Peyer's patch (tissue), 4 donors: ENCODE measurements at places on chromosomes 4 and X.

DNA sequence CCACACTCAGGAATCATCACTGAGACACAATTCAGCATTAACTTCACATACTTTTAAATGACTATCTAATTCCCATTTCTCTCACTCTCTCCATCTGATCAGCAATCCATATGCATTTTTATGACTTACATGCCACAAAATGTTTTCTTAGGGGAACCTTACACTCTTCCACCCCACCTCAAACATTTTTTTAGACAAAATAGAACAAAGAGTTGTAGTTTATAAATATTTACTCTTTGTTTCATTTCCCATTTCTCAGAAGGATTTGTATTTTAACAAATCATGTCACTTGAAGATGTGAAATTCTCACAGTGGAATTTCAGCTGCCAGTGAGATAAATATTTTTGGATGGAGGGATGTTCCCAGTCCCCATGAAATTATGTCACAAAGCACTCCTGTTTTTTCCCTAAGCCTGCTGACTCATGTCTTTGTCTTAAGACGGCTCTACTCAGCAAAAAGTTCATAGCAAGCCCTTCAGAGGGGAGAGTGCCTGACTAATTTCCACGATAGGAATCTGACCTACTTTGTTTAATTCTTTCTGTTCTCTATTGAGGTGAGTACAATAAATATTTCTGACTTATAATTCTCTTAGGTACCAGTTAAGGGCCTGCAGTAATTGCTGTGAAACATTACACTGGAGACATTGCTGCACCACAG is 257.7 kb downstream of the THOC2 start:
- H3K4me3 ChIP-seq = no peak overlapping the region
- no peaks in the 10 kb centered on the region for H3K4me1 ChIP-seq
- no peak overlapping the region for H3K27ac ChIP-seq
- no peaks in the 10 kb centered on the region for H3K36me3 ChIP-seq
- H3K27me3 ChIP-seq = no peaks in the 10 kb centered on the region

DNA sequence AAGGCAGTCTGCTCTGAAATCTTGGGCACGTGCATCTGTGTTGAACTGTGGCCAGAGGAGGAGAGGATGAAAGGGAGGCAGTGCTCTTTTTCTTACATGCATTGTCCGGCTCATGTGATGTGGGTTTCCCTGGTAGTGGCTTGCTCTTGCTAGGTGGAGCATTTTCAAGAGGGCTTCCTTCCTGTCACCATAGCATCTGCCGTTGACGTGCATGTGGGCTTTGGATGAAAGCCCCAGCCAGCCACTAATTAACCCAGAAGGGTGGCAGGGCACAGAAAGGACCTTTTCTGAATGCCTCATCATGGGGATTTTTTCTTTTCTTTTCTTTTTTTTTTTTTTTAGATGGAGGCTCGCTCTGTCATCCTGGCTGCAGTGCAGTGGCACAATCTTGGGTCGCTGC is 121.3 kb downstream of the GPR143 start:
- no peaks in the 10 kb centered on the region for H3K36me3 ChIP-seq
- H3K4me1 ChIP-seq = no peaks in the 10 kb centered on the region
- H3K27ac ChIP-seq = no peak overlapping the region
- no peaks in the 10 kb centered on the region for H3K27me3 ChIP-seq
- DNase-seq = no peak
- no peak overlapping the region for H3K4me3 ChIP-seq

DNA sequence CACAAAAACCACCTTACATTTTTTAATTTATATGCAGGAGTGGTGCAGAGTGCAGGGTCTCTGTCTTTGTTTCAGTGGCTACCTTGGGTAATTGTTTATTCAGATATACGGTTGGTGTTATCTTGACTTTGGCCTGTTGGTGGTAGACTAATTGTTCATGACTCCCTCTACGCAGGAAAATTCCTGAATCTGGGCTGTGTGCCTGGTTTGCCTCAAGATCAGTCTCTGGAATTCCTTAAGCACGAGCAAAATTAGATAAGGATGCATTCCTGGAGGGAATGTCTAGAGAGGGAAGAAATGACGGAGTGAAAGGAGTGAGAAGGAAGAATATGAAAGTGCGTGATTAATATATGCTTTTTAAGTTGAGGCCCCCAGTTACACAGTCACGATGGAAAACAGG is 576.9 kb upstream of the PCDH10 start:
- H3K36me3 ChIP-seq = no peaks in the 10 kb centered on the region
- DNase-seq = no peak
- H3K27me3 ChIP-seq = no peaks in the 10 kb centered on the region
- H3K4me1 ChIP-seq = no peaks in the 10 kb centered on the region

DNA sequence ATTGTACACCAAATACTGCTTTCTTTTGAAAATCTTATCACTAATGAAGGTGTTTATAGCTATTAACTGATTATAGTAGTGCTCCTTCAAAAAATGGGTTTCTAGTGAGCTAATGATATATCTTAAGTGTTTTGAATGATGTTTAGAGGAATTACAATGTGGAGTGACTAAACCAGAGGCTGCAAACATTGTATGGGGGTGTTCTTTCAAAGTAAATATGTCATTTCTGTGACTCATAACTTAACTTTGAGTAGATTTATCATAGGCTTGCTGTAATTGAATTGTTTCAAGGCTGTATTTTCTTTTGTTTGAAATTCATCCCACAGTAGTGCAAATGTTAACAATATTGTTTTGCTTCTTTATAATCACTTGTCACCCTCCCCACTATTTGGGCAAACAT is 141.6 kb downstream of the IL1RAPL2 start:
- no peak overlapping the region for H3K4me3 ChIP-seq
- no peaks in the 10 kb centered on the region for H3K36me3 ChIP-seq
- DNase-seq = no peak
- H3K27ac ChIP-seq = no peak overlapping the region
- no peaks in the 10 kb centered on the region for H3K4me1 ChIP-seq

- H3K27me3 ChIP-seq = no peaks in the 10 kb centered on the region
- H3K27ac ChIP-seq = no peak overlapping the region
Measured at GRCh38 chr4:27251771-27252170, 391.1 kb downstream of the STIM2 start.

DNA sequence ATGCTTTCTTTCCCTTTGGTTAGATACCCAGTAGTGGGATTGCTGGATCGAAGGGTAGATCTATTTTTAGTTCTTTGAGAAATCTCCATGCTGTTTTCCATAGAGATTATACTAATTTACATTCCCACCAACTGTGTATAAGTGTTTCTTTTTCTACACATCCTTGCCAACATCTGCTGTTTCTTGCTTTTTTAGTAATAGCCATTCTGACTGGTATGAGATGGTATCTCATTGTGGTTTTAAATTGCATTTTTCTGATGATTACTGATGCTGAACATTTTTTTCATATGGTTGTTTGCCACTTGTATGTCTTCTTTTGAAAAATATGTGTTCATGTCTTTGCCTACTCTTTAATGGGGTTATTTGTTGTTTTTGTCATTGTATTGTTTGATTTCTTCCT is 6.6 kb upstream of the AGA start:
- no peak overlapping the region for H3K4me3 ChIP-seq
- no peaks in the 10 kb centered on the region for H3K27me3 ChIP-seq
- H3K4me1 ChIP-seq = no peaks in the 10 kb centered on the region

DNA sequence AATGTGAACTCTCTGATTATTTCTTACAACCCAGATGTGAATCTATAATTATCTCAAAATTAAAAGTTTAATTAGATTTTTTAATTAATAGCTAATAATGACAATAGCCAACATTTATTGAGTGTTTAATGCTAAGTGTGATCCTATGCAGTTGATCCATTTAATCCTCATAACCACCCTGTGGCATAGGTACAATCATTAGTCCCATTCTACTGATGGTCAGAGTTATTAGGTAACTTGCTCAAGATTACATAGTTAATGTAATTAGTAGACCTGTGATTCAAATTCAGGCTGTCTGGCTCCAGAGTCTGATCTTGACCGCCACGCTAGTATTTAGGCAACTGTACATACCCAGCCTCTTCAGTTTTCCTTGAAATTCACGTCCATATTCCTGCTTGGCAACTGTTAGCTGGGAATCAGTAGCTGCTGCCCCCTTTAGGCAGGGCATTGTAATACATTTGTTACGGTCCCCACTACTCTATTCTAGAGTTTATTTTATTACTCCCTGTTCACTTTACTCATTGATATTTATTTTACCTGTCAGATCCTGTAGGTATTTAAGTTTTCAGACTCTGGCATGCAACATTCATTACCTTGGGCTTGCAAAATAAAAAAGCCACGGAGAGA is 20.6 kb upstream of the TEC start:
- no peaks in the 10 kb centered on the region for H3K36me3 ChIP-seq
- H3K4me1 ChIP-seq = no peaks in the 10 kb centered on the region
- H3K27ac ChIP-seq = no peak overlapping the region
- H3K4me3 ChIP-seq = no peak overlapping the region

- H3K27ac ChIP-seq = no peak overlapping the region
- no peaks in the 10 kb centered on the region for H3K36me3 ChIP-seq
- no peak for DNase-seq
- H3K27me3 ChIP-seq = no peaks in the 10 kb centered on the region
Measured at GRCh38 chr4:41325901-41326300, 69.2 kb downstream of the UCHL1 start.

DNA sequence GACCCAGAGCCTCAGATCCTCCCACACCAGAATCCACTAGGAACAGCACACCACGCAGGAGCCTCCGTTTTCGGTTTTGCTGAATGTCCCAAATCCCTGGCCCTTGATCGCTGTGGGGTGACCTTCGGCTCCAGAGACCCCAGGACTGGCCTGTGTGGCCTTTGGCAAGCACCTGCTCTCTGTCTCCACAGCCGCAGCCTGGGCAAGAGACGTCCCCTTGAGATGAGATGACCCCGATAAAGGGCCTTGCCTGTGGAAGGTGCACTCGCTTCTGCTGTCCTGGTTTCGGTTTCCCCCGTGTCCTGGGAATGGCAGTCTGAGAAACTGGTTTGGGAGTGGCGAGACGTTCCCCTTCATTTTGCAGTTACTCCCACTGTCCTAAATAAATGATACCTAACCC is 9.6 kb downstream of the PSAPL1 start:
- DNase-seq = no peak
- H3K27ac ChIP-seq = no peak overlapping the region
- H3K4me1 ChIP-seq = no peaks in the 10 kb centered on the region

GRCh38 chrX:32480019-32480418 is 731.3 kb downstream of the DMD start:
- no peaks in the 10 kb centered on the region for H3K36me3 ChIP-seq
- no peaks in the 10 kb centered on the region for H3K4me1 ChIP-seq
- no peaks in the 10 kb centered on the region for H3K27me3 ChIP-seq
- no peak for DNase-seq

- DNase-seq = no peak
- no peak overlapping the region for H3K4me3 ChIP-seq
- no peaks in the 10 kb centered on the region for H3K36me3 ChIP-seq
- H3K27me3 ChIP-seq = no peaks in the 10 kb centered on the region
Measured at GRCh38 chr4:234178-234577, 71.1 kb downstream of the ZNF732 start.

DNA sequence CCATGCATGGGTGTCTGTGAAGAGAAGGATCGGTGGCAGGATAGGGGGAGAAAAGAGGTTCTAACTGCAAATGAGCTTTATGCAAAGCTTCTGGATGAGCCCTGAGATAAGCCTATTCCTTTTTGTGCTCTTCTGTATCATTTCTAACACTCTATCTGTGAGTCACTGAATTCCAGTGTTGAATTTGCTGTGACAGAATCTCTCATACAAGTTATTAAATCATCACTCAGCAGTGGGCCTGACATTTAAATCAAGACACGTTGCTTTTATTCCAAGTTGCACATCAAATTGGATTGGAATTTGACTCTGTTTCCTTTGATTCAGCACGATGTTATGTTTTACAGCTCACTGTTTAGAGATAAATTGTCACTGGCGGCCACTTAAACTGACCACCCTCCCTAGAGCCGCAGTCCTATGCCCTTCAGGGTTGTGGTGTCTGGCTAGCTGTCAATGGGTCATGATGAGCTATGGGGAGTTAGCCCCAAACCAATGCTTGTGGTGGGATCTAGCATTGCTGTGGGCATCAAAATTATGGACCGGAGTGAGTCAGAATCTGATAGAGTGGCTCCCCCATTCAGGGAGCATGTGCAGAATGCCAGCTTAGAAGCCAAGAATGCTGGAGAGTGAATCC is 42.7 kb downstream of the LHFPL1 start:
- no peaks in the 10 kb centered on the region for H3K36me3 ChIP-seq
- H3K4me3 ChIP-seq = no peak overlapping the region
- H3K4me1 ChIP-seq = no peaks in the 10 kb centered on the region
- no peaks in the 10 kb centered on the region for H3K27me3 ChIP-seq
- DNase-seq = no peak
- H3K27ac ChIP-seq = no peak overlapping the region

DNA sequence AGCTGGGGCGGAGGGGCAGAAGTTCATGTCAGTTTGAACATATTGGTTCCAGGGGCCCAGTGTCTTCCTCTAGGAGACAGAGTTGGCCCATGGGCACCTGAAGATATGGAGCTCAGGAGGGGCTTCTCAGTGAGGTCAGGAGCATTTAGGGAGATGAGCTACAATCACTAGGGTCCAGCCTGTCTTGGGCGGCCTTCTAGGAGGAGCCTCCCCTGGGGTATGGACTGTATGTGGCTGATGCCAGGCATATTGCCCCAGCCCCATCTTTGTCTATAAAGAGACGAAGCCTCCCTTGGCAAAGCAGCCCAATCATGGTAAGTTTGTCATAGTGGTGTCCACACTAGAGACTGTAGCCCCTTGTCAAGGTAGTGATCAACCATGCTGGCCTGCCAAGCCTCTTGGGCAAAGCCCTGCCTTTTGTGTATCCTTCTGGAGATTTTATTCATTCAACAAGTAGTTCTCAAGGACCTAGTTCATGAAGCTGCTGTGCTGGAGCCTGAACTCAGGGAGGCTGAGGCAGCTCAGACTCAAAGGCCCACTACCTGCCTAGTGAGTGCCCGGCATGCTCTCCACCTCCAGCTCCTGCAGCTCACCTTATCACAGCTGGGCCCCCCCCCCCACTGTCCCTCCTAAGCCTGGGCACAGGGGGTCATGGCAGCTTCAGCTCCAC is 5.4 kb upstream of the CNGA2 start:
- H3K36me3 ChIP-seq = no peaks in the 10 kb centered on the region
- H3K4me3 ChIP-seq = no peak overlapping the region
- H3K4me1 ChIP-seq = no peaks in the 10 kb centered on the region
- H3K27ac ChIP-seq = no peak overlapping the region
- H3K27me3 ChIP-seq = no peaks in the 10 kb centered on the region
- peak; percentile 21 for DNase-seq

DNA sequence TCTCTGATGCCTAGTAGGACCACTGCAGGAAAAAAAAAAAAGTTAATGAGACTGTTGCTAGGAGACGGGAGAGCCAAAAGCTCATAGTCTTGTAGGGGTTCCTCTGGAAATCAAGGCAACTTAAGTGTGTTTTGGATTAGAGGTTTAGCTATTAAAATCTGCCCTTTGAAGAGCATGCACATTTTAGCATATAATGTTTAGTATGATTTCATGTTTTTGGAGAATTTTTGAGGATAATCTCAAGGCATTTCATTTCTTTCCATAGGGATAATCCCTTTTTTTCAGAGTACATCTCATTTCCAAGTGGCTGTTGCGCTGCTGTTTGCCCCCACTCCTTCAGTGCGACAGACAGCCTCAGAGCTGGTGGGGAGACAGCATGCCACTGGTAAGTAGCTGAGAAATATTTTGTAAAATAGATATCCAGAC is at the start of gene LINC00632:
Gene LINC00632 (plus strand): TSS at position 339 of the 426 bp plus-strand sequence.
- no peak within 1 kb of the TSS for H3K27ac ChIP-seq
- H3K4me3 ChIP-seq = no peak within 1 kb of the TSS
- no peaks in the 10 kb centered on the region for H3K27me3 ChIP-seq
